ENCODE measurements at places on chromosomes 11 and 22.

- DNase-seq, result no peak
Observed at GRCh38 chr22:37204045-37204655, 8.1 kb downstream of the SSTR3 start.

DNA sequence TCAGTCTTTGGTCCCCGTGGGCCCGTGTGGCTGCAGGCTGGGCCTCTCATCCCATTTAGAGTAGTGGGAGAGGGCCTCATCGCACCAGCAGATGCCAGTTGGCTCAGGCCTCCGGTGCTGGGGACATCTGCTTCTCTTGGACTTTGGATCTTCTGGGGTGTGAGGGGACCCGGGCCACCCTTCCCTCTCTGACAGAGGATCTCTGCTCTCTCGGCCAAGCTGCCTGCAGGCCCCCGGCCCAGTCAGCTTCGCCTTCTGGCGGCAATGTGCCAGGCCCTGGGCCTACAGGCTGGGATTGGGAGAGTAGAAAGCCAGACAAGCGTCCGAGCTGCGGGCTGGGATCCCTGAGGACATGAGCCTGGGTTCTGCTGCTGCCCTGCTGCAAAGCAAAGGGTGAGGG lies 15.0 kb upstream of the FGF3 start:
- DNase-seq, result no peak

- DNase-seq, result no peak
Observed at GRCh38 chr11:47204637-47204989, 10.2 kb upstream of the DDB2 start.

DNA sequence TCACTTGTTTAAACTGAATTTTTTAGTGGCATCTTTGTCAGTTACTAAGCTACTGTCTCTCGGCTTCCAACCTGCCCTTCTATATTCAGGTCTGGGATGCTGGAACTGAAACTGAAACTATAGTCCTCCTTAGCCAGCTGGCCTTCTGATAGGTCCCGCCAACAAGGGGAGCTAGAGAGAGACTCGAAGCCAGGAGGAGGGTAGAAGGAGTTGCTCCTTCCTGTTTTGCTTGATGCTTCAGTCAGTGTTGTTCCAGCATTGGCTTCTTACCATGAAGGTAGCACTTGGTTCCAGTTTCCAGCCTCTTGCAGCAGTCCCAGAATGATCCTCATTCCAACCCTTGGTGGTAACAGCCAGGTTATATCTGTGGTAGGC lies 32.9 kb upstream of the HORMAD2 start:
- DNase-seq, result no peak

DNA sequence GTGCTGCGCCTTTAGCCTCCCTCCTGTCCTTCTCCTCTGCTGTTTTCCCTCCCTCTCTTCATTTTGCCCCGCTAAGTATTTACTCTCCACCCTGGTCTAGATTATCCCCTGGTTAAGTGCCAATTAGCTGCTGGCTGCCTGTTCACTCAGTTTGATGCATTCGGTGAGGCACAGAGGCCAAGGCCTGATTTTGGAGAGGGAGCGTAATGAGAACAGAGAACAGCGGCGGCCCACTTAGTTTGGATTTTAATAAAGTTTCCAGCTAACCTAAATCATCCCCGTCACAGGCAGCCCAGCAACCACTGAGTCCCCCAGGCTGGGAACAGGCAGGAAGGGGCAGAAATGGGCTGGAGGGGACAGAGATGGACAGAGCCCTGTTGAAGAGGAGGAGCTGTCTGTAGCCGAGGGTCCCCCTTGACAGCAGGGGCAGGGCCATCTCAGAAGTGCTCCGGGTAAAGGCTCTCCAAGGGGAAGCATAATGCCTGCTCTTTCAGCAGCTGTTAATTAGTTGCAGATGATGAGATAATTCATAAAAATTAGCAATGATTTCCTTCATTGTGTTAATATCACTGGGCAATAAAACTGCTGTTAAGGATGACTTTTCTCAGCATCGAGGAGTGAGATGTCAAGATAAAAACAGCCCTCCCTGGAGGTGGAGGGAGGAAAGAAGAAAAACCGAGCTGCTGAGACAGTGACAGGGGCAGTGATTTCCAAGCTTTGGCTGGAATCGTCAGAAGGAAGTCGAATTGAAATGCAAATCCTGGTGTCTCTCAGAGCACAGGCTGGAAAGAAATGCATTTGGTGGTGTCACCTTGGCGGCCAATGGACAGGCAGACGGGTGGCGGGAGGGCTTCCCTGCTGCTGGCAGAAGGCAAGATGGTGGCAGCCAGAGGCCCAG lies 170.1 kb downstream of the GRIK4 start:
- DNase-seq, result no peak

DNA sequence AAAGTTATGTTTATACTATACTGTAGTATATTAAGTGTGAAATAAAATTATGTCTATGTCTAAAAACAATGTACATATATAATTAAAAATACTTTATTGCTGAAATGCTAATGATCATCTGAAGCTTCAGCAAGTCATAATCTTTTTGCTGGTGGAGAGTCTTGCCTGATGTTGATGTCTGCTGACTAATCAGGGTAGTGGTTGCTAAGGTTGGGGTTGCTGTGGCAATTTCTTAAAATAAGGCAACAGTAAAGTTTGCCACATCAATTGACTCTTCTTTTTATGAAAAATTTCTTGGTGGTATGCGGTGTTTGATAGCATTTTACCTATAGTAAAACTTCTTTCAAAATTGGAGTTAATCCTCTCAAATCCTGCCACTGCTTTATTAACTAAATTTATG lies 21.4 kb downstream of the INSC start:
- DNase-seq, result no peak

DNA sequence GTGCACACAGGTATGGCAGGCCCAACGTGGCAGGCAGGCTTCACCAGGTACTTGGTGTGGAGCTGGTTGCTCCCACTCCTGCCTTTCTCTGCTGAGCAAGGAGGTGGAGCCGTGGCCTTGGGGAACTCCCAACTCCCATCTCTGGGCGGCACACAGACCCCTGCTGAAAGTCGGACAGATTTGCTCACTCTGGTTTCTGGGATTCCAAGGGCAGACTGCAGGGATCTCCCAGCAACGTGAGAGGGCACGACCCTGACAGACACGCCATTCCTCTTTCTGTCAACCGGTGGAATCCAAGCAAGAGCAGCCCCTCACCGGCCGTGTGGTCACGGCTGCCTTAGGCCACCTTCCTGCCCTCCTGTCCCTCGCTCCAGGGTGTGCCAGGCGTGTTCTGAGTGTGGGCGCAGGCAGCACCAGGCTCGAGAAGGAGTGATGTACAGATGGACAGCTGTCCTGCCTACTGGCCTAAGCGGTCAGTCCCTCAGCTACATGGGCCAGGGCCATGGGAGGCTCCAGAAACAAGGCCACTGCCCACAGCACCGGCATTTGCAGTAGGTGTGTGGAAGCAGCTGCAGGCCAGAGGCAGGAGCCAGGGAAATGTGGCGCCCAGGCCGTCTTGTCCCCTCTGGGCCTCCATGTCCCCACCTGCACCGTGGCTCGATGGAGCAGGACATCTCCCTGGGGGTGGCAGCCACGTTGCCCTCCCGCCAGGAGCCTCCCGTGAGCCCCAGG lies 13.7 kb upstream of the PPARA start:
- DNase-seq, result no peak
